Natural killer cell treated with Interleukin-12 subunit alpha and Interleukin-12 subunit beta and Interleukin-15 and Interleukin-18, amount 100 ng/mL, for 72 hours (primary cell): ENCODE measurements at places on chromosomes 3 and 15. TPM values are rescaled to one million over a fixed set of nuclear protein-coding genes. Genes with fewer than 3 reads are reported as not detected.
A peak's percentile ranks its signal among the peaks of the same experiment; 100 is the strongest.

DNA sequence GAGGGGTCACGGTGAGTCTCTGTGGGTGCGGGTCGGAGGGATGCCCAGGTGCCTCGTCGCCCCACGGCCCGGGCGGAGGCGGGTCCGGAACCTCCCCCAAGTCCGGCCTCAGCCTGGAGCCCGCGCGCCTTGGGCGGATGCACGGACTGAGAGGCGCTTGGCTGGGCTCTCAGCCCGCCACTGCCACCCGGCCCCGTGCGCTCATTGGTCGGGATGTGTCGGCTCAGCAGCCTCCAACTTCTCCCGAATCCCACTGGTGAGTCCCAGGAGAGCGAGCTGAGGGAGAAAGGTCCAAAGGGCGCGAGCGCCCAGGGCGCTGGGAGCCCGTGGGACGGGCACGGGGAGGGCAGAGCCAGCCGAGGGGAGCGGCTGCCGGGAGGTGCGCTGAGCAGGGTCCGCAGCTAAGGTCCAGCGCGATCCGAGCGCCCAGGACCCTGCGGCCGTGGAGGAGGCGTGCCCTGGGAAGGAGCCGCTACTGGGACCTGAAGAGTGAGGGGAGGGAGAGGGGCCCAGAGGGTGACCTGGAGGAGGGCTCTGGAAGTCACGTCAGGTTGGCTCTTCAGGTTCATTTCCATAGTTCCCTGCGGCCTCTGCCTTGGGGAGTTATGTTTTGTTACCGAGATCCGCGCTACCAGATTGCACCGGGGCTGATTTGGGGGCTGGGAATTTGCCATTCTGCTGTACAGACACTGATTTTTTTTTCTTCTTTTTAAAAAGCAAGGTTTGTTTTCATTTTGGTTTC lies at the start of gene MME:
MME (plus strand) TSS at position 574 of the 742 bp plus-strand sequence. CDS start 3,849 bp downstream, outside the sequence.
- H3K27ac ChIP-seq, result no peak within 1 kb of the TSS
- H3K4me3 ChIP-seq, result peak within 1 kb of the TSS; percentile 53
- peaks cover 11% of the 10 kb centered on the region for H3K36me3 ChIP-seq
- H3K4me1 ChIP-seq, result peaks cover 13% of the 10 kb centered on the region
- DNase-seq, result no peak

Gene APOD
- not detected for total RNA-seq

DNA sequence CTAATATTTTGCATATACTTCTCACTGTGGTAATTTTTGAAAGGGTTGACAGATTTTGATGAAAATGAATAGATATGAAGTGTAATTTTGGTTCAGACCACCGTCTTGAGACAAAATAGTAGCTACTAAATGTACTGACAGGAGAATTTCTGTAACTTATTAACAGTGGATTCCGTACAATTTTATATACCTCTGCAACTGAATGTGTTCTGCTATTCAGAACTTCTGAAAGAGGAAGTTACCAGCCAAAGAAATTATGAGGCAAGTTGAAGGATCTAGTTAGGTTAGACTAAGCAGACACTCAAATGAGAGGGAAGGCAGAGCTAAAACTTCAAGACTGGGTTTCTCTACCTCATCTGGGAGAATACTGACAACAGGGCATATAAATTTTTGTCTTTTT lies 29.4 kb downstream of the GAP43 start:
- no peak for DNase-seq
- H3K36me3 ChIP-seq, result no peaks in the 10 kb centered on the region
- no peak overlapping the region for H3K27ac ChIP-seq
- H3K4me3 ChIP-seq, result no peak overlapping the region

GRCh38 chr15:70436428-70436827 lies 326.9 kb downstream of the UACA start:
- H3K4me1 ChIP-seq, result peaks cover 11% of the 10 kb centered on the region
- H3K27me3 ChIP-seq, result peaks cover 26% of the 10 kb centered on the region
- H3K4me3 ChIP-seq, result no peak overlapping the region
- no peak overlapping the region for H3K27ac ChIP-seq

GRCh38 chr3:38067508-38068233 lies 28.7 kb downstream of the DLEC1 start:
- no peaks in the 10 kb centered on the region for H3K4me1 ChIP-seq
- no peak overlapping the region for H3K4me3 ChIP-seq
- H3K27me3 ChIP-seq, result no peaks in the 10 kb centered on the region
- H3K27ac ChIP-seq, result no peak overlapping the region

- H3K4me1 ChIP-seq, result peaks cover 81% of the 10 kb centered on the region
- DNase-seq, result peak; percentile 18
- no peak overlapping the region for H3K4me3 ChIP-seq
- no peaks in the 10 kb centered on the region for H3K27me3 ChIP-seq
- no peaks in the 10 kb centered on the region for H3K36me3 ChIP-seq
- no peak overlapping the region for H3K27ac ChIP-seq
These were observed 65.9 kb upstream of the KLF13 start for GRCh38 chr15:31260646-31261265.

Gene EBLN2
- total RNA-seq, result 10.3 TPM

GRCh38 chr15:95108673-95109072 lies 877.3 kb downstream of the MCTP2 start:
- no peaks in the 10 kb centered on the region for H3K4me1 ChIP-seq
- no peaks in the 10 kb centered on the region for H3K36me3 ChIP-seq
- H3K27ac ChIP-seq, result no peak overlapping the region
- no peak overlapping the region for H3K4me3 ChIP-seq

GRCh38 chr3:188106887-188107830 lies 46.8 kb upstream of the LPP start:
- H3K4me3 ChIP-seq, result no peak overlapping the region
- H3K27me3 ChIP-seq, result no peaks in the 10 kb centered on the region
- H3K27ac ChIP-seq, result no peak overlapping the region
- peaks cover 19% of the 10 kb centered on the region for H3K4me1 ChIP-seq

DNA sequence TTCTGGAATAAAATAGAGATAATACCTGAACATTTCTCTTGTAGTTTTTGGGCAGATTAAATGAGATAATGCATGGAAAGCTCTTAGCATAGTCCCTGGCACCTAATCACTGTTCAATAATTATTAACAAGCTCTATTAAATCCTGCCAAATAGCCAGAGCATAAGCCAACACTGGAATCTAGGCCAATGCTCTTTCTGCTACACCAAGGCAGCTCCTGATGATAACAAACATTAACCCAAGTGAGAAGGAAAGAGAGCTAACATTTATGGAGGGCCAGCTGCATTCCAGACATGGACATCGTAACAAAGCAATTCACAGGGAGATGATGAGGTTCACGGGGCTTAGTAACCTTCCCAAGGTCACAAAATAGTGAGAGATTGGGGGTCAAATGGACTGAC lies 23.3 kb downstream of the LARP6 start:
- H3K27me3 ChIP-seq, result peaks cover 21% of the 10 kb centered on the region

DNA sequence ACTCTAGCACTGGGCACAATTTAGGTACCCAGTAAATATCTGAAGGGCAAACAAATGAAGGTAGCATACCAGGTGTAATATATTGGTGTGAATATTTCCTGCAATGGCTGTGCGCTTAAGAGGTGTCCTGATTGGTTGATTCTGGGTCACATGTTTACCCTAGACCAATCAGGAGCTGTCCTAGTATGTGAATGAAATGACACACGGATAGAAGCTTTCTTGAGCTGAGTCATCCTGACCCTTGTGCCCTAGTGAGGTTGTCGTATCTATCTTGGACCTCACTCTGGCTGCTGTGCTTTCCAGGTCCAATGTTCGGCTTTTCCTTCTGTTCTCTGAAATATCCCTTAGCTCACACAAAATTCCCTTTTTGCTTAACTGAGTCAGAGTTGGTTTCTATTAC lies 58.1 kb upstream of the FOXP1 start:
- no peaks in the 10 kb centered on the region for H3K27me3 ChIP-seq
- DNase-seq, result no peak
- H3K4me3 ChIP-seq, result no peak overlapping the region
- no peaks in the 10 kb centered on the region for H3K36me3 ChIP-seq
- H3K4me1 ChIP-seq, result no peaks in the 10 kb centered on the region

Gene ECE2
- not detected for total RNA-seq

DNA sequence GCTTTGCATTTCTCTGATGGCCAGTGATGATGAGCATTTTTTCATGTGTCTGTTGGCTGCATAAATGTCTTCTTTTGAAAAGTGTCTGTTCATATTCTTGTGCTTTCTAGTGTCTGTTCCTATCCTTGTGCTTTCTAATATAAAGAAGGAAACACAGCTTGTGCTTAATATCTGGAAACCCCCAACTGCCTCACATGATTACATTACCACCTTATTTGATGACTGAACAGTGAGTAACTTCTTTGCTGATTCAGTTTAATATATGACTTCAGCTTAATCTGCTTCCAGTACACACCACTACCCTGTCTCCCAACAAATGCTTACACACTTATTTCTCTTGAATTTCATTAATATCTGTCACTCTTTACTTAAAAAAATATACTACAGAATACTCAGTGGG lies 835.1 kb downstream of the EDEM1 start:
- no peaks in the 10 kb centered on the region for H3K36me3 ChIP-seq
- no peaks in the 10 kb centered on the region for H3K4me1 ChIP-seq
- no peak for DNase-seq
- H3K4me3 ChIP-seq, result no peak overlapping the region
- H3K27ac ChIP-seq, result no peak overlapping the region

DNA sequence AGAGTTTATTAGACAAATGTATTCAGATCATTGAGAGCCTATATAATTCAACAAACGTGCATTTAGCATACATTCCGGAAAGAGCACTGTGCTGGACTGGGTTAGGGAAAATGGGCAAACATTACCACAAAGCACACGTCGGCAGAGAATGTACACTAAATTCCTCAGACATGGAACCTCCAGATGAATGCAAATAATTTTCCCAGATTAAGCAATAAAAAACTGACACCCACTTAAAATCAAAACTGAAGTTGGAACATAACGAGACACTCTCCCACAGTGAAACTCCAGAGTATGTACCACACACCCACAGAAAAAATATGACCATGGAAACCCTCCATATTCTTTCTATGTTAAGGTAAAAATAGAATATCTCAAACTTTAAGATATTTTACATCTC lies 4.8 kb downstream of the SECISBP2L start:
- peaks cover 9% of the 10 kb centered on the region for H3K36me3 ChIP-seq
- no peak overlapping the region for H3K4me3 ChIP-seq
- peaks cover 27% of the 10 kb centered on the region for H3K4me1 ChIP-seq
